SJCRH30 (cell line): ENCODE measurements at places on chromosomes 2 and 18. TPM values are rescaled to one million over a fixed set of nuclear protein-coding genes. Genes with fewer than 3 reads are reported as not detected.
A peak's percentile ranks its signal among the peaks of the same experiment; 100 is the strongest.

DNA sequence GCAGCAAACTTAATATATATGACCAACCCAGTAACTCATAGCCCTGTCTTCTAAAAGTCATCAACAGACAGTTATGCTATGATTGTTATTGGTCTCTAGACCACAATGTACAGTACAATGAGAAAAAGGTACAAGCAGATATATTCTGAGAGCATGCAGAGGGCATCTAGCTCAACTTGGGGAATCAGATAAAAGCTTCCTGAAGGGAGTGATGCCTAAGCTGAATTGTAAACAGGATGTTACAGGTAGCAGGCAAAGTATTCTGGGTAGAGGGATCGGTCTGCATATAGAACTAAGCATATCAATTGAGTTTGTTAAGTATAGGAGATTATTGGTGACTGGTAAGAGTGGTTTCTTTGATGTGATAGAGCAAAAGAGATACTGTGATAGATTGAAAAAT, 30.3 kb downstream of the ME2 start:
- H3K4me3 ChIP-seq: no peak overlapping the region
- no peaks in the 10 kb centered on the region for H3K27me3 ChIP-seq
- no peak overlapping the region for H3K27ac ChIP-seq
- H3K4me1 ChIP-seq: no peaks in the 10 kb centered on the region
- H3K36me3 ChIP-seq: peaks cover 12% of the 10 kb centered on the region
- DNase-seq: no peak

GRCh38 chr2:1868683-1869141, 124.4 kb upstream of the PXDN start:
- H3K36me3 ChIP-seq: no peaks in the 10 kb centered on the region
- H3K27ac ChIP-seq: no peak overlapping the region
- no peak for DNase-seq
- H3K27me3 ChIP-seq: peaks cover 49% of the 10 kb centered on the region
- no peaks in the 10 kb centered on the region for H3K4me1 ChIP-seq

DNA sequence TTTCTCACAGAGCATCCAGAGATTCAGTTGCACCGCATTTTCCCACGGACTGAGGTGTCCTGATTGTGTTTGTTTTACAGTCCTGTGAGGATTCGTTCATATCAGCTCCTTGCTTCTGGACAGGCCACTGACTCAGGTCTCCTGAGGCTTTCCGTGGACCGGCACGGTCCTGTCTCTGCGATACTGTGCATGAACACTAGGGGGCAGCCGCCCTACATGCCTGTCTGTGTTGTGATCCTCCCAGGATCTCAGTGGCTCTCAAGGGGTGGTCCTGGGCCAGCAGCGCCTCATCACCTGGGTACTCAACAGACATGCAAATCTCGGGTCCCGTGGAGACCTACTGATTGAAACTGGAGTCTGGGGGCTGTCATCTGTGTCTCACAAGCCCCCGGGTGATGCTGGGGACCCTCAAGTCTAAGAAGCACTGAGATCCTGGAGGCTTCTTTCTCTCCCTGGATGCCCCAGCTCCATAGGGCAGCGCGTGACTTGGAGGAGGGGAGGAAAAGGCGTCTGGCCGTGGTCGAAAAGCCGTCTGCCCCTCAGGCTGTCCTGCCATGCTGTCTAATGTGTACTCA, 28.9 kb downstream of the IL1R2 start:
- H3K27me3 ChIP-seq: no peaks in the 10 kb centered on the region; the same call in 1 of the 2 replicates
- no peaks in the 10 kb centered on the region for H3K36me3 ChIP-seq
- no peaks in the 10 kb centered on the region for H3K4me1 ChIP-seq
- H3K27ac ChIP-seq: no peak overlapping the region
- peak; percentile 64 for DNase-seq

The CLHC1 gene
- total RNA-seq: 10.5 and 11.3 TPM in 2 replicates

The SS18 gene
- 61.3 and 70.2 TPM in 2 replicates for total RNA-seq

The MDH1B gene
- 0.73 and 1.3 TPM in 2 replicates for total RNA-seq

The CLIP4 gene
- total RNA-seq: 17.6 and 19.6 TPM in 2 replicates

The GREB1 gene
- 0.12 and 0.38 TPM in 2 replicates for total RNA-seq

GRCh38 chr2:213016166-213016983, 135.0 kb downstream of the IKZF2 start:
- H3K27ac ChIP-seq: no peak overlapping the region
- H3K4me3 ChIP-seq: no peak overlapping the region
- no peaks in the 10 kb centered on the region for H3K36me3 ChIP-seq
- H3K4me1 ChIP-seq: no peaks in the 10 kb centered on the region
- DNase-seq: no peak

DNA sequence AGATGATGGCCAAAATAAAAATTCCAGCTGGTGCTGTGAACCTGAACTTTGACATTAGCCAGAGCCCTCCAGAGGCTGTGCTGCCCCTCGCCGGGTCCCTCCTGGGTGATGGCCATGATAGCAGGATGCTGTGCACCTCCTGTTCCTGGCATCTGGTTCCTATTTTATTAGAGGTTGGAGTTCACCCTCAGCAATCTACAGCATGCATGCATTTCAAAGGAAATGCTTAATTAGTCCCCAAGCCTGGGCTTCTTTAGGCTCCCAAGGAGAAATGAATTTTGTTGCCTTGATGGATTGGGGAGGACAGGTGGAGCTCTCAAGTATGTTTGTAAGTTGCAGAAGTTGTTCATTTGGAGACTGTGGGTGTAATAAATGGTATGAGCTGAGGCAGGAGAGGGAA, 166.9 kb downstream of the GLI2 start:
- no peak overlapping the region for H3K4me3 ChIP-seq
- no peaks in the 10 kb centered on the region for H3K27me3 ChIP-seq
- no peaks in the 10 kb centered on the region; the same call in 1 of the 2 replicates for H3K4me1 ChIP-seq
- no peaks in the 10 kb centered on the region for H3K36me3 ChIP-seq
- DNase-seq: no peak
- H3K27ac ChIP-seq: no peak overlapping the region

- no peak for DNase-seq
- no peaks in the 10 kb centered on the region for H3K4me1 ChIP-seq
- H3K4me3 ChIP-seq: no peak overlapping the region
- H3K36me3 ChIP-seq: no peaks in the 10 kb centered on the region
- H3K27ac ChIP-seq: no peak overlapping the region
- H3K27me3 ChIP-seq: no peaks in the 10 kb centered on the region
Measured at GRCh38 chr2:78718024-78718423, 307.5 kb upstream of the REG3G start.

- H3K27me3 ChIP-seq: no peaks in the 10 kb centered on the region
- H3K4me1 ChIP-seq: no peaks in the 10 kb centered on the region
- no peaks in the 10 kb centered on the region for H3K36me3 ChIP-seq
- H3K4me3 ChIP-seq: no peak overlapping the region
- no peak overlapping the region for H3K27ac ChIP-seq
- DNase-seq: no peak
Measured at GRCh38 chr2:133733901-133734255, 165.6 kb upstream of the NCKAP5 start.

DNA sequence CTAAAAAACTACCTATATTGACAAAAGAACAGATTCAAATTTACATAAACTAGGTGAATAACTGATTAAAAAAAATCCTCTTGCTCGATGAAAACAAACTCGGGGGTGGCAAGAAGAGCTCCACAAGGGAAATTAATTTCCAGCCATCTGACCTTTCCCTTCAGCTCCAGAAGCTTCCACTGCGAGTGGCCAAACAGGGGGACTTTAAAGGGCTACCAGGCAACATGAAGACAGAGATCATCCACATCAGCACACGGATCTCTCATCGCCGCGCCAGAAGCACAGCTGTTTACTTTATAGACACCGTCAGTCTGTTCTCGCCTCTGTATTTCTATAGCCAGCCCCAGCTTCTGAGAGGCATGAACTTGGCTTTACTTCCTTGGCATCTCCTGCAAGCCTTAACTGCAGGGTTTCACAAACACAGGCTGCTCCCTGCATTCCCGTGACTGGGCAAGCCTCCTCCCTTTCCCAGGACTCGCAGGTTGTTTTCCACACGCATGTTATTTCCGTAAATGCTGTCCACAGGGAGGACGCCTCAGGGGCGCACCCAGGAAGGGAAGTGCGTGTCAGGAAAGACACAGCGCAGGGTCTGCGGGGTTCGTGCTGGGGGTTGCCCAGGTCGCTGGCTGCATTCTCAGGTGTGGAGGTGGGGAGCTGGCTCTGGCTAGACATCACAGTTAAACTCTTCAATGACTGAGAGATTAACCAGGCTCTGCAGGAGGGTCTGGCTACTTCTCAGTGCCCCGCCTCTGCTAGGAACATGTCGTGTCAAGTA, 85.0 kb downstream of the USP40 start:
- DNase-seq: no peak
- H3K36me3 ChIP-seq: peaks cover 48% of the 10 kb centered on the region
- H3K27me3 ChIP-seq: no peaks in the 10 kb centered on the region
- peaks cover 10% of the 10 kb centered on the region for H3K4me1 ChIP-seq

DNA sequence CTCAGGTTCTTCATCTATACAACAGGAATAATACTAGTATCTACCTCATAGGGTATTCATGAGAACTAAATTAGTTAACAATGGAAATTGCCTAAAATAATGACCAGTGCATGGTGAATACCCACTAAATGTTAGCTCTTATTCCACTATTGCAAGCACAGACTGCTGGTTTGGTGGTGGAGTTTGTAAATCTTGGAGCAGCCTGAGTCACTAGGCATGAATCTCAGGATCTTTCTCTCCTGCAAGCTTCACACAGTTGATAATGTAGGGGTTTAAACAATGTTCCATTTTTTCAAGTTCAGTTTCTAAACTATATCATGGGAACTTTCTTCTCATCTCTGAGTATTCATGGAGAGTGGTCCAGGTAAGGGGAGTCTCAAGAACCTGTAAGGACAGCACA, 84.0 kb downstream of the OSR1 start:
- DNase-seq: no peak
- H3K4me1 ChIP-seq: no peaks in the 10 kb centered on the region
- no peak overlapping the region for H3K4me3 ChIP-seq
- no peaks in the 10 kb centered on the region; the same call in 1 of the 2 replicates for H3K27me3 ChIP-seq
- no peak overlapping the region for H3K27ac ChIP-seq

- DNase-seq: no peak
- no peak overlapping the region for H3K27ac ChIP-seq
- no peaks in the 10 kb centered on the region for H3K27me3 ChIP-seq
- H3K4me3 ChIP-seq: no peak overlapping the region
- peaks cover 9% of the 10 kb centered on the region for H3K4me1 ChIP-seq
Measured at GRCh38 chr2:9327873-9328352, 95.4 kb downstream of the ITGB1BP1 start.

- no peak for DNase-seq
- peaks cover 4% of the 10 kb centered on the region; the same call in 1 of the 2 replicates for H3K36me3 ChIP-seq
- no peak overlapping the region for H3K4me3 ChIP-seq
- no peaks in the 10 kb centered on the region for H3K4me1 ChIP-seq
Measured at GRCh38 chr18:9209279-9209678, 72.7 kb downstream of the ANKRD12 start.

The POTEF gene
- 8.6 and 11.5 TPM in 2 replicates for total RNA-seq

DNA sequence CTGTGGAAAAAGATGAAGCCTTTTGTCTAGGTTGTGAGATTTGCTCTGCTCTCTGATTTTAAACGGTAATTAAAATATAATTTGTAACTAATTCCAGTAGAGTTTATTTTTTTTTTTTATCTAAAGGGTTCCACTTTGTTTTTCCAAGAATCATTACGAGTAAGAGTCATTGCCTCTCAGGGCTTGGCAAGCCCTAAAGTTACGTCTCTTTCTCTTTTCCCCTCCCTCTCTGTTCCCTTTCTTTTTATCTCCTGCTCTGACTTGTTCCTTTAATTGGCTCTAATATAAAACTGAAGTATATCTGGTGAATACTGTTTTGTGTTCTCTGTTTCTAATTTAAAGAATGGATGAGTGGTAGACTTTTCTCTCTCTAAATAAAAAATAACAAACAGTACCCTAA, 75.8 kb downstream of the CALCRL start:
- no peaks in the 10 kb centered on the region for H3K4me1 ChIP-seq
- no peak for DNase-seq
- H3K27me3 ChIP-seq: no peaks in the 10 kb centered on the region
- no peak overlapping the region for H3K27ac ChIP-seq

- H3K36me3 ChIP-seq: no peaks in the 10 kb centered on the region
- 0 out of 2 replicates have a peak, but pooled peaks cover 3% of the 10 kb centered on the region for H3K27me3 ChIP-seq
- H3K27ac ChIP-seq: no peak overlapping the region
Measured at GRCh38 chr2:28499282-28499681, 3.4 kb downstream of the PLB1 start.

DNA sequence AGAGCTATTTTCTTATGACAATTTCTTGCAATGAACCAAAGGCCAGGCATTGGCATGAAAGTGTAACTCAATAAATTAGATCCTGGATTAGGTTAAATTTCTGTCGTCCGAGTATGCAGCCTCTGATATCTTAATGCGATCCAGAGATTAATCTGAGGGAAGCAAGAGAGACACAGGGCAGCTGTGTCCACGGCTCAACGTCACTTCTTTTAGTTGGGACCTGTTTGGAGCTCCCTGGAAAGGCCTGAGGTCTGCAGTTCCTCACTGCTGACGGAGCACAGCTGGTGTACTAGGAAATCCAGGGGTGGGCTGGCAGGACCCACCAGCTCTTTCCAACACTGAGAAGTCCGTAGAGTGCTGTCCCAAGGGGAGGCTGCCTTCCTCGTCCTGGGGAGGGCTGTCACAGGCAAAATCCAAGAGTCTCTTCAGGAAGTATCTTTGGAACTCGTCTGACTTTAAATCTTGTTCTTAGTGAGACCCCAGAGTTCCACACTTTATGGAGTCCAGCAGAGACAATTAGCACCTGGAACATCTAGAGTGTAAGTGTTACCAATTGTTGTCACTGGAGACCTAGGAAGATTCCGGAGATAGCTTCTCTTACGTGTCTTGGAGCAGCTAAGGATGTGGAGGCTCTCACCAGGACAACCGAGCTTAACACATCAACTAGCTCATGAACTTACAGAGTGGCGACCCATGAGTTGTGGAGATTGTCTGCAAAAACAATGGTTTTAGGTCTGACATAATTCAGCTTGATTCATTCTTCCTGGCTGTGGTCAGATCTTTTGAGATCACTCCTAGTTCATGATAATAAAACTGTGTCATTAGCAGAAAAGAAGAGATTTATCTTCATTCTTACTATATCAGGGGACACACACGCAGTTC, 173.7 kb downstream of the ACKR3 start:
- no peaks in the 10 kb centered on the region for H3K36me3 ChIP-seq
- H3K27ac ChIP-seq: peak overlapping the region; percentile 91
- H3K4me1 ChIP-seq: peaks cover 52% of the 10 kb centered on the region
- H3K4me3 ChIP-seq: peak overlapping the region; percentile 7; the same call in 1 of the 2 replicates
- peak; percentile 88 for DNase-seq
- no peaks in the 10 kb centered on the region for H3K27me3 ChIP-seq

GRCh38 chr2:135798275-135798705, 38.7 kb downstream of the LCT start:
- no peak for DNase-seq
- H3K27ac ChIP-seq: no peak overlapping the region
- no peaks in the 10 kb centered on the region; the same call in 1 of the 2 replicates for H3K36me3 ChIP-seq
- H3K27me3 ChIP-seq: no peaks in the 10 kb centered on the region
- no peak overlapping the region for H3K4me3 ChIP-seq
- H3K4me1 ChIP-seq: no peaks in the 10 kb centered on the region

The VPS4B gene
- total RNA-seq: 21.2 and 21.9 TPM in 2 replicates

The ZSWIM2 gene
- not detected in 2 replicates for total RNA-seq

The FKBP1B gene
- 41.8 and 47.2 TPM in 2 replicates for total RNA-seq
